Fibroblast of mammary gland (primary cell): ENCODE measurements at places on chromosomes 12 and 14.

GRCh38 chr12:64323476-64324225 lies 66.9 kb downstream of the C12orf56 start:
- no peak for DNase-seq

DNA sequence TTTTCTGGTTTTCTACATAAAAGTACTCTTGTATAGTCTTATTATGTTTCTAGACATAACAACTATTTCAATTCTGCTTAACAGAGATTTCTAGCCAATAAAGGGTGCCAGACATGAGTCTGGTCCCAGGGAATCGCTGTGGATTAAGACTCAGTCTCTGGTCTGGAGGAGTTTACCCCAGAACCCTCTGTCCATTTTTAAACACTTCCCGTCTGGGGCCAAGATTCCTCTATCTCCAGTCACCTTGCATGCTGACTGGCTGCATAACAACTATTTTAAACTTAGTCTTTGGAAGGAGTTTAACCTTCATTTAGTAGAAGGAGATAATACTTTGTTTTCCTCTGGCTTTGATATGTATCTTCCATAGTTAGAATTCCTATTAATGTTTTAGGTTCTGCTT lies 163.1 kb upstream of the IFNG-AS1 start:
- no peak for DNase-seq

- DNase-seq = no peak
Measured at GRCh38 chr12:113793250-113793649, 172.9 kb downstream of the RBM19 start.

DNA sequence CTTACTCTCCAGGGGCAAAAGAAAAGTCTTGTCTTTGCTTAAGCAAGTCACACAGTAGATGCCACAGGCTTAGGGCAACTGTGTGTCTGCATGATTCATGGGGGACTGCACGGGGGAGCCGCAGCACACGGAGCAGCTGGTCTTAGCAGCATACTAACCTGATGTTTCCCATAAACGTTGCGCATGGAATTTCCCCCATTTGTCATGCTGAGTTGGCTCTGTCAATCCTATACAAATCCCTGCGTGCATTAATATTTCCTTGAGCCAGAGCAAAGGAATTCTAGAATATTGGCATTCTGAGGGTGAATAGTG lies 71.2 kb downstream of the SAMD4A start:
- peak; percentile 61 for DNase-seq

GRCh38 chr12:67919406-67919805 lies 69.8 kb upstream of the IFNG-AS1 start:
- peak; percentile 50 for DNase-seq
